ENCODE measurements at places on chromosomes 16 and 17.

DNA sequence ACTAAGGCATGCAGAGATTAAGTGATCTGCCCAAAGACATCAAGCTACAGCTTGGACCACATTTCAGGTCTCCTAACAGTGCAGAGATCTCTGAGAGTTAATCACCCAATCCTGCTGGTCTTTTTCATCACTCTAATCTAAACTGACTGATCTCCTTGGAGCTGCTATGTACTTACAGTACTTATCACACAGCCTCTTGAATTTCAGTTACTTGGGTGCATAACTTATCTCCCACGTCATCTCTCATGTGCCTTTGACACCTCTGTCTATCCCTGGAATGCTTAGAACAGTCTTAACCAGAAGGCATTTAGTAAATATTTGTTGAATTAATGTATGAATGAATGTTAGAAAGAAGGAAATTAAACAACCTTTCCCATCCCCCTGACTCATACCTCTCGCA, 139.0 kb downstream of the SNX11 start:
- DNase-seq: no peak

- DNase-seq: no peak
These were observed 473.9 kb downstream of the PMP22 start for GRCh38 chr17:14791221-14791620.

DNA sequence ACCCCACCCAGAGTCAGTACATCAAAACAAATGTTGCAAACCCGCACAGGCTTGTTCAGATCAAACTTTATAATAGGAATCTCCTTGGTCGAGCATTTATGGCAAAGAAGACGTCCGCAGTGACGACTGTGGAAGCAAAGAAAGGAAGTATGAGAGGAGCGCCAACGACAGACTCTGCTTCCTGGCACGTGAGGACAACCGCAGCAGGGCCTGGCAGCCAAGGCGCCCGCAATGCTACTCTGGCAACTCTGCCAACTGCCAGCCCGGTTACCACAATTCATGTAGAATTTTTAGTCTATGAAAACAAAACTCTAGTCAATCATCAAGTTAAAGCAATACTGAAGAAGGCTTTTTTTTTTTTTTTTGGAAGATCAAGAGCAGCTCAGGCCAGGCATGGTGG, 24.8 kb downstream of the CYB5D2 start:
- DNase-seq: no peak

DNA sequence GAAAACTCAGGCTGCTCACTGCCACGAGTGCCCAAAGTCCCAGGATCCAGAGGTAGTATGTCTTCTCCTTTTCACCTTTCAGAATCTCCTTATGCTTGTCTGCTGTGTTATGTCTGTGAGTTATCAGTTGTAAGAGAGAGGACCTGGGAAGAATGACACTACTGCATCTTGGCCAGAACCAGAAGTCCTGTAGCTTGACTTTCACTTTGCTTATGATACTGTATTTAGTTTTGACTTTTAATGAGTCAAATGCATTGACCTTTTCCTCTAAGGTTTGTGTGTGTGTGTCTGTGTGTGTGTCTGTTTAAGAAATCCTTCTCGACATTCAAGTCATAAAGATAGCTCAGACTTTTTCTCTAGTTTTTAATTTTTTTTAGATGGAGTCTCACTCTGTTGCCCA, 43.4 kb downstream of the BMERB1 start:
- DNase-seq: no peak

- DNase-seq: no peak
These were observed 8.2 kb upstream of the MARCHF10 start for GRCh38 chr17:62816282-62816839.

GRCh38 chr17:22507823-22508222, 815.5 kb downstream of the KCNJ18 start:
- no peak for DNase-seq

DNA sequence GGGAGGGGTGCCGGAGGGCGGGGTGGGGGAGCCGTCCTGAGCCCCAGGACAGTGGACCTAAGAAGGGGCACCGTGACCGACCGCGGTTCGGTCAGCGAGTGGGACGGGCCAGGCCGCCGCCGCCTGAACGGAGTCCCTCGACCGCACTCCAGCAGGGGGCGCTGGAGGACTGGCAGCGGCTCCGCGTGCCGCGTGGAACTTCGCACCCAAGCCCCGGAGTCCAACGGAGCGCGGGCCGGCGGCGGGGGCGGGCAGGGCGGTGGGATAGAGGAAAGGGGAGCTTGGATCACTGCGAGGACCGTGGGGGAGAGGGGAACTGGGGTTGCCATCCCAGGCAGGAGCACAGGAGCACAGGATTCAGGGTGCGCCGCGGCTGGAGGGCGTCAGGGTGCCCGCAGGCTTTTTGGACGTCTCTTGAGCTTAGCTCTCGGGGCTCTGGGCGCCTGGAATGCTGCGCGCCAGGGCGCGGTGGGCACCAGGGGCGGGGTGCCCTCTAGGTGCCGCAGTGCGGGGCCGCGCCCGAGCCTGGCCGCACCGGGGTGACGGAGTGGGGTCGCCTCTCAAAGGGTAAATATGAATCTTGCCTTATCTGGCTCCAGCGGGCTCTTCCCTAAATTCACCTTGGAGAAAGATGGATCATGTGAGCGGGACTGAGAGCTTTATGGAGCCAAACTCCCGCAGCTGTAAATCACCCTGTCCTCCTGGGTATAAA, 379 bp upstream of the OTOP2 start:
- DNase-seq: peak; percentile 44

DNA sequence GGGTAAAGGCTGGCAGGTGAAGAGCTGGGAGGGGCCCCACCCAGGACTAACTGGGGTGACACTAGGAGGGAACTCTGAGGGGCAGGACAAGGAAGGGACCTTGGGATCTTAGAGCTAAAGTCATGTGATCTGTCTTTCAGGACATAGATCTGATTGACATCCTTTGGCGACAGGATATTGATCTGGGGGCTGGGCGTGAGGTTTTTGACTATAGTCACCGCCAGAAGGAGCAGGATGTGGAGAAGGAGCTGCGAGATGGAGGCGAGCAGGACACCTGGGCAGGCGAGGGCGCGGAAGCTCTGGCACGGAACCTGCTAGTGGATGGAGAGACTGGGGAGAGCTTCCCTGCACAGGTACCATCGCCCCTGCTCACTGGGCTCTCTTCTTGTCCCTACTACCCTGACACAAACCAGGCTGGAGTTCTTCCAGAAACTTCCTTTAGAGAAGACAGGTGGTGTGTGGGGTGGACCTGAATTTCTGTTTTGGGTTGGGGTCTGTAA, 8.1 kb downstream of the NFE2L1 start:
- DNase-seq: no peak

GRCh38 chr17:69246726-69247375, 18.2 kb upstream of the ABCA10 start:
- no peak for DNase-seq

DNA sequence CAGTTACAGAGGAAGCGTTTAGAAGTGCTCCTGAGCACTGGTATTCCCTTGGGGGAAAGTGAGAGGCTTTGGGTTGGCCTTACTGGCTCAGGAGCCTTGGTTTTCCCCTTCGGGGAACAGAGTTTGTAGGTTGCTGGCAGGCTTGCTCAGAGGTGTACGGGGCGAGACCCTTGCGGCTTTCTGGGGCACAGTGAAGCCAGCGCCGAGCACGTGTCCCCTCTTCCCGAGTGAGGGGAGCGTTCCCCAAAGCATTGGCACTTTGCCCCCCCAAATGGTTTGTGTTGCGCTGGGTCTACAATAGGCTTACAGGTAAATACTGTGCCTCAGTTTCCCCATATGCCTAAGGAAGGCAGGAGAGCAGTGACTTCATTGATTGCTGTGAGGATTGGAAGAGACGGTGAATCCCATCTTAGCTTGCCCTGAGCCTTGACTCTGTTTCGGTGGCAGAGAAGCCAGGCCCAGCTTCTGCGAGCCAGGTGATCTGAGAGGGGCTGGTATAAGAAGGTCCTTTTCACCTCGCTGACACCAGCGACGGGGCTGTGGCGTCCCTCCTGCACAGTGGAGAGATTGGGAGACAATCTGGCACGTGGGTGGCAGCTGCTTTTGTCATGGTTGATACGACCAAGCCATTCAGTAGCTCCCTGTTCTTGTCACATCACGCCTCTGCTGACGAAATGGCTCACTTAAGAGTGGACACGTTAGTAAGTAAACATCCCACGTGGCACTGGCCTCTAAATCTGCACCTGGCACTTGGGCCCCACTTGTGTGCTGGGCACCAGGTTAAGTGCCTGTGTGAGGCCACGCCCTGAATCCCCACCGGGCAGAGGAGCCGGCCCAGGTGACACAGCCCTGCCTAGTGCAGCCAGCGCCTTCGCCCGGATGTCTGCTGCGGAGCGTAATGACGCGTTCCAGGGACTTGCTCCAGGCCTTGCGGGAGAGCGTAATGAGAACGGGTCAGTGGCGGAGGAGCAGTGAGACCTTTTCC, 55.0 kb downstream of the MEAK7 start:
- no peak for DNase-seq

DNA sequence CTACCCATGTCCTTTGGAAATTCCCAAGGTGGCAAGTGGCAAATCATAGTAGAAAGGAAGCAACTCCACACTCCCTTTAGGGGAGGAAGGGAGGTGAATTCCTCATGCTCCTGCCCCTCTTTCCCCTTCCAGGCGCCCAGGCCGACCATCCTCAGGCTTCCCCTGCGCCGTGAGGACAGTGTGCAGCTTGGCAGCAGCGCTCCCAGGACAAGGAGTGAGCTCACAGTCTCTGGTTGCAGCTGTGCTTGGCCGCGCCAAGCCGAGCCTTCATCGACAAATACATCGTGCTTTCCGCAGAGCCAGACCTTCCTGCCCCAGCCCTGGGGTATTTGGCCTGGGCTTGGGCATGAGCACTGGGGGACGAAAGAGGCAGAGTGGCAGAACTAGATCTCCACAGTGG, 112.6 kb downstream of the ENGASE start:
- no peak for DNase-seq

DNA sequence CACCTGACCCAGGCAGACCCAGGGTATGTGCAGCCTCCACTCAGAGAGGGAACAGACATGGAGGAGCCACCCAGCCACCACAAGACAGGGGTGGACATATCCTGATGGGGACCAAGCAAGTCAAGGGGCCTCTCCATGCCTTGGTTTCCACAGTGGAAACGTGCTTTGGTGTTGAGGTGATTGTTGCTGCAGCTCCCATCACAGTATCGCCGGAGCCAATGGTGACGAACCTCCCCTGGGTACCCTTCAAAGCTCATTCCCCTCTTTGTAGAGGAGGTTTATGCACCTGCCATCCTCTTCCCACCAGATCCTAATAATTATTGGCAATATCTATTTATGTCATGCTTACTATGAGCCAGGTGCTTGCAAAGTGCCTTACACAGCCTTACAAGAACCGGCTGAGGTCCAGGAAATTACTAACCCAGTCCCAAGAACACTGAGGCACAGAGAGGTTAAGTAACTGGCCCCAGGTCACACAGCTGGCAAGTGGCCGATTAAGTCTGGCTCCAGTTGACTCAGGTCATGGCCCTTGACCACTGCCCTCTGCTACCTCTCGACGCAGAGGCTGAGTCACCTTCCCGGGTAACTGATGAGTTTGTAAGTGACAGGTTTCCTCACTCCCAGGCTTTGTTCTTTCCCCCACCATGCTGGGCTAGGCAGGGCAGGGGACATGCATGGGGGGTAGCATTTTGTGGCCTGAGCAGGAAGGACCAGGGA, 20.6 kb downstream of the SLC12A3 start:
- DNase-seq: no peak

DNA sequence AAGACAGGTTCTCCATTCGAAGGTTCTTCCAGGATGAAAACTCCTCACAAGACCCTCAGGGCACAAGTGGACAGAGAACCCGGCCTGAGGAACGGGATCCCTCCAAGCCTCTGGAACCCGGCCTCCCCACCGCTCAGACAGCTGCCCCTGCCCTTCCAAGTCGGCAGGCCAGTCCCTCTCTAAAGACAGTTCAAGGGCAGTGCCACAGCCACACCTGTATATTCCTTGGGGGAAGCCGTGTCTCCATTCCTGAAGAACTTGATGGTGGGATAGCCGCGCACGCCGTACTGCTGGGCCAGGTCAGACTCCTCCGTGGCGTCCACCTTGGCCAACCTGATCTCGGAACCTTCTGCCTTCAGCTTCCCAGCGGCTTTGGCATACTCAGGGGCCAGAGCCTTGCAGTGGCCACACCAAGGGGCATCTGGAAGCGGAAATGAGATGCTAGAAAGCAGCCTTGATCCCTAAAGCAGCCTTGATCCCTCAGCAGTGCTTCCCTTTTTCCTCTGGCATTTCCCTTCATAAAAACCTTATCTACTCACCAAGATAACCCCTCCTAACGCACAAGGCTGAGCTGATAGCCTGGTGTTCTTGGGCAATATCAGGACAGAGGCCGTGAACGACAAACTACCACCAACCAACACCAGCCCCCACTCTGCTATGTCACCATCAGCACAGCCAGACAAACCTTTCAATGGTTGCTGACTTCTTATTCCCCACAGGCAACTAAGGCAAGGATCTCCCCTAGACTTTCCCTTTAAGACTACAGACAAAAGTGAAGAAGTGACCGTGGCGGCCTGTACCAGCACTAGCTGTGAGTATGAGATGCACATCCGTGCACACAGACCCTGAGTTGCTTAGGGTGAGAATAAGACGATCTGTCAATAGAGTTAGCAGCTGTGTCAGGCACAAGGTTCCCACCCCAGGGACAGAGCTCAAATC, 1.1 kb downstream of the P4HB start:
- DNase-seq: no peak

GRCh38 chr16:88939245-88939971, 37.6 kb downstream of the CBFA2T3 start:
- DNase-seq: no peak

DNA sequence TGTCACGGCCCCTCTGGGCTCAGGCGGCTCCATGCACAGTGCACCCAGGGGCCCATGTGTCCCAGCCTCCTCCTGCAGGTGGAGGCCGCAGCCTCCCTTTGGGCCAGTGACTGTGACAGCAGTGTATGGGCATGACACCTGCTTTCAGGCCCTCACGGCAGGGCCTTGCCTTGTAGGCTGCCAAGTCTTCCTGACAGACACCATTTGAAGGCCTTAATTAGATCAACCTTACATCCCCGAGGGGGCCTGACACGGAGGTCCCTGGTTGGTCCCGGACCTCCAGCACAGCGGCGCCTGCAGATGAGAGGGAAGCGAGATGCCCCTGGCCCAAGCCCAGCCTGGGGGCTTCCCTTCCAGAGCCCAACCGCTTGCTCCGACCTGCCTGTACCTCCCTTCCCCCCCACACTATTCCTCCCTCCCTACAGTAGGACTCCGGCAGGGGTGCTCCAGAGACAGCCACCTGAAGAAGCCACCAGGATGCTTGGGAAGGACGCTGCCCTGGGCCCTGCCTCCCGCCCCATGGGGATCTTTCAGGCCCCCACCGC, 31.9 kb downstream of the BAIAP2 start:
- DNase-seq: no peak

- no peak for DNase-seq
These were observed 13.3 kb upstream of the ACSF3 start for GRCh38 chr16:89080196-89080853.

- DNase-seq: no peak
These were observed 54.5 kb downstream of the IRX5 start for GRCh38 chr16:54985156-54985555.

All from activated CD8-positive, alpha-beta memory T cell treated with anti-CD3 and anti-CD28 coated beads for 4 hours (primary cell).